ENCODE measurements at places on chromosomes 5 and 9.

DNA sequence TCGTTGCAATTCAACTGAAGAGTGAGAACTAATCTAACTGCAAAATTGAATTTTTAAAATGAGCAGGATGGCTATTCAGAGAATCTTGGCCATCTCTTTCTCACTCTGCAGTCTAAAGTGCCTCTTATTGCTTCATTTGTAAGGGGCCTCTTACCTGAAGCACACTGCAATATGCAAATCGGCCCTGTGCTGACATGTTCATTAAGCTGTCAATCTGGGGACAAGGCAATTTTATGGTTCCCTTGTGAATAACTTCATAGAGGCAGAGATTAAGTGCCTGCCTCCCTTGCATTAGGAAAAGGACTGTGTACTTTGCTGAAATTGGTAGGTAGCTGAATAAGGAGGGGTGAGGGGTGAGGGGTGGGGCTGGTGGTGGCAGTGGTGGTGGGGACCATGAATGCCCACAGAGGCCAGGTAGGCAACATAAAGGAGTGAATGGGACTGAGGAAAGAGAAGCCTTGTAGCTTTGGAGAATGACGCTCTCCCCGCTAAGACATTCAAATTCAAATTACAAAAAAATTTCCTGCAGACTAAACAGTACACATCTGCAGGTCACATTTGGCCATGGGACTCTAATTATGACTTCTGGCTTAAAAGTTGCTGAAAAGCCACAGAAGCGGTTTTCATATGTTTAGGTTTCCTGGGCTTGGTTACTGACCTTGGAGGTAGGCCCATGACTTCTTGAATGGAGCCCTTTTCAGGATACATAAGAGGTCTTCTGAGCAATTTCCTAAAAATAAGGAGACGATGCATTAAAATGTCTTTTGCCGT lies 25.0 kb downstream of the TNFSF8 start:
- no peak for DNase-seq

- DNase-seq = no peak
Observed at GRCh38 chr5:65797481-65797880, 75.5 kb downstream of the NLN start.

GRCh38 chr5:137320056-137321045 lies 178.8 kb downstream of the SPOCK1 start:
- DNase-seq = peak; percentile 78

DNA sequence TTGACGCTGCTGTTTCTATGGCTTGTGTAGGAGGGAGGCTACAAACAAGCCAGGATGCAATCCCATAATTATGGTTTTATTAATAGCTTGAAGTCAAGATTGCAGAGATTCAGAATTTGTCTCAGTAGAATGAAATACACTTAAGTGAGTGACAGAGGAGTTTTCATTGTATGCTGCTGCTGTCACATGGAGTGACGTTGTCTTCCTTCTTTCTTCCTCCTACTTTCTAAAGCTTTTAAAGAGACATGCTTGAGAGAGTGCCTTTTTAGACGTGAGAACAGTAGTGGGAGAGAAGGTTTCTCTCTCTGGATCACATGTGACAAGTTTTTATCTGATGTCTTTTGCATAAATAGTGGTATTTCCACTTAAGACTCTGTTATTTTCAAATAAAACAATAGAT lies 48.9 kb downstream of the MACIR start:
- no peak for DNase-seq

- DNase-seq = no peak
Observed at GRCh38 chr5:109155625-109156024, 254.1 kb downstream of the PJA2 start.

DNA sequence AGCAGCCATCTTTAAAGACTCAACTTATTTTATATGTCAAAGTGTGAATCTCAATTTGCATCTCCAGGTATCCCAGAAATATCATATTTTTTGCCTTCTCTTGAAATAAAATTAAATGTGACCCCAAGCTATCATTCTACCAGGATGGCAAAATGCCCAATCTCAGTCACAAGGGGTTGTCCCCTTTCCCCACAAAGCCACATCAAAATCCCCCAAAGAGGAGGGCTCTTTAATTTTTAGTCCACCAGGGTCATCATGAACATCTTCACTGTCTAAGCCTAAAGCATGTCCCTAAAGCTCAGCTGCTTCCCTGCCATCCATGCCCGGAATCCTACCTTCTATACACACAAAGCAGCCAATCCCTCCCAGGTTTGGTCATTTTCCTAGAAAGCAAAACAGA lies 670.5 kb upstream of the KLF4 start:
- DNase-seq = no peak

DNA sequence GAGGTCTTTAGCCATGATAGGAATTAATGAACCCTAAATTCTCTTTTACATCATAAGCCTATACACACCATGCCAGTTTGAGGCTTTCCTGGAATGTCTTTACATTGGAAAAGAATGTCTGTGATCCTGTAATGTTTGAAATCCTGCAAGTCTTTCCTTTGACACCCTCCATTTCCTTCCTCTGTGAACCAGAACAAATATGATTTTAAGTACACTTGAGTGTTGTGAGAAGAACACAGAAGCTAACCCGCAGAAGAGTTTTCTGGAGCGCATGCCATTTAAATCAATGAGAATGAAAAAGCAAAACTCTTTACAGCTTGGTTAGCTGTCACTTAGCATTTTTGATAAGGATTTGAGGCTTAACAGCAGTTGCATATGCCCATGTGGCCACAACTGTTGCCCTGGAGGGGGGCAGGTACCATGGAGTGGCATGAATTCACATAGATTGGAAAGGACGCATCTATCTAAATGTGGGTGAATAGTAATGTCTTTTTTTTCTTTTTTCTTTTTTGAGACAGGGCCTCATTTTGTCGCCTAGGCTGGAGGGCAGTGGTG lies 372.6 kb downstream of the KDM4C start:
- DNase-seq = no peak

DNA sequence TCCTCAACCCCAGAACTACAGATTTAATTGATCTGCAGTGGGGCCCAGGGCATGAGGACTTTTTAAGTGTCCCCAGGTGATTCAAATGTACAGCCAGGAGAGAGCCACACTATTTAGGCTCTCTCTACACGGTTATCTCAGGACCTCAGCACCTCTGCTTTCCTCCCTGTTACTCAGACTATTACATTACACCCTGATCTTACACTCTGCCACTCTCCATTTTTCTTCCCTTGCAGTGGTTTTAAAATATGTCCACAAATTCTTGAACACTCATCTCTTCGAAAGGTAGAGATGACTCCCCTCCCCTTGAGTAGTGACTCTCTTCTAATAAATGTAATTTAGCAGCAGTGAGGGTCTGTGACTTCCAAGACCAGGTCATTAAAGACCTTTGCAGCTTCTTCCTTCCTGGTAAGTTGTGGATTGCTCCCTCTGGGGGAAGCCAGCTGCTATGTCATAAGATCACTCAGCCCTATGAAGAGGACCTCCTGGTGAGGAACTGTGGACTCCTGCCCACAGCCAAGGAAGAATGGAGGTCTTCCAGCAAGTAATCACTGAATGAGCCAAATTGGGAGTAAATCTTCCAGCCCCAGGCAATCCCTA lies 87.5 kb upstream of the SSBP2 start:
- peak; percentile 70 for DNase-seq

- DNase-seq = peak; percentile 28
Observed at GRCh38 chr5:111848476-111848875, 91.5 kb upstream of the NREP start.

DNA sequence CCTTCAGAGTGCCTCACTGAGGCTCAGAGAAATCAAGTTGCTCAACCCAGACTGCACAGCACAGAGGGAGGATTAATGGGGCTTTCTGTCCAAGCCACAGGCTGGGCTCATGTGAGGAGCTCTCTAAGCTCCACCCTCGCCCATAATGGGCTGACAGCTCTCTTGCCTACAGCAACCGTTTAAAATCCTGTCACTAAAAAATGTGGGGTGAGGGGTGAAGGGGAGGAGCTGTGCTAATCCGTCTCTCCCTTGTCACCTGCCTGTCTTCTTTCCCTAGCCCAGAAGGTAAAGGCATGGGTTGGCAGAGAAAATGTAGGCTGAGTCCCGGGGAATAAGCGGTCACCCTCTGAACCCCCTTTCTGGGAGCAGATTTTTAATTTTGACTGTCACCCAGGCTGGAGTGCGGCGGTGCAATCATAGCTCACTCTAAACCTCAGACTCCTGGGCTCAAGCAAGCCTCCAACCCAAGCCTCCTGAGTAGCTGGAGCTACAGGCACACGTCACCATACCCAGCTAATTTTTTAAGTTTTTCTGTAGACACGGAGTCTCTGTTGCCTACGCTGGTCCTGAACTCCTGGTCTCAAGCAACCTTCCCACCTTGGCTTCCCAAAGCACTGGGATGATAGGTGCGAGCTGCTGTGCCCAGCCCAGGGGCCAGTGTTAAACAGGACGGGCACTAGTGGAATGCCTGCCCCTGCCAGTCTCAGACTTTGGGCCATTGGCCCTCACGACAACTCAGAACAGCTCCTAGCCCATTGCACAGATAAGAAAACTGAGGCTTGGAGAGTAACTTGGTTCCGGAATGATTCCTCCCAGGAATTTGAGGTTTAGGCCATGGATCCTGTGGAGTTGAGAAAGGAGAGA lies 89.5 kb downstream of the LMX1B start:
- no peak for DNase-seq

DNA sequence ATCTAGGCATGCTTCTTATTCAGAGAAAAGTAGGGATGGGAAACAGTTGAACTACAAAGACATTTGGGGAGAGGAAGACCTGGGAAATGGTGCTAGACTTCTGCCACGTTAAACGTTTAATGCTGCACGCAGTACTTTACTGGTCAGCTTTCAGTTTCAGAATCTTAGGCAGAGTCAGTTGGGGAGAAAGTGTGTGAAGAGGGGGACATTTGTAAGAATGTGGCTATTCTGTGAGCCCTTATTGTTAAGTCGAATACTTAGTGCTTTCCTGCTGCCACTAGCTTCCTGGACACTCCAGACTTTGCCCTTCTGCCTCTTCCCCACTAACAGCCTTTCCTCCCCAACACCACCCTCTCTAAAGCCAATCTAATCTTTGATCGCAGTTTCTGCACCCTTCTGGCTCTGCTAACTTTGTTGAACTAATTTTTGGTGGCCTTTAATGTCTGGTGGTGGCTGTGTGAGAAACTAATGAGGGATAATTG lies 6.1 kb downstream of the CYSTM1 start:
- DNase-seq = no peak

- peak; percentile 45 for DNase-seq
Observed at GRCh38 chr9:75185585-75186170, 97.4 kb downstream of the OSTF1 start.
